ENCODE measurements at places on chromosomes 1 and 21.

DNA sequence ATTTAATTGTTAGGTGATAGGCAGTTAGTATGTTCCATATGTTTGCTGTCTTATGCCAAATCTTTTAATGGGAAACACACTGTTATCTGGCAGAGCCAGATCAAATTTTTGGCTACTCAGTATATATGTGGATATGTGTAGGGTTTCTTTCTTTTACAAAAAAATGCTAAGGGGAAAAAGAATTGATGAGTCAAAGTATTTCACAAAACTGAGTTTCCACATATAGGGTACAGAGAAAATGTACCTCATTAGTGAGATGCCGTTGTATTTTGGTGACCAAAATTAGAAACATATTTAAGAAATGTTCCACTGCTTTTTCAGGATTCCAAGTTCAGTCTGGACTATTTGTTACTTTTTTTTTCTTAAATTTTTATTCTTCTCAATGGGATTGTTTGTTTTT is 201.2 kb upstream of the PTGFR start:
- DNase-seq: no peak

- DNase-seq: no peak
Observed at GRCh38 chr1:228077565-228078330, 4.8 kb upstream of the ARF1 start.

- DNase-seq: no peak
Observed at GRCh38 chr1:243748706-243749283, 101.2 kb downstream of the AKT3 start.

DNA sequence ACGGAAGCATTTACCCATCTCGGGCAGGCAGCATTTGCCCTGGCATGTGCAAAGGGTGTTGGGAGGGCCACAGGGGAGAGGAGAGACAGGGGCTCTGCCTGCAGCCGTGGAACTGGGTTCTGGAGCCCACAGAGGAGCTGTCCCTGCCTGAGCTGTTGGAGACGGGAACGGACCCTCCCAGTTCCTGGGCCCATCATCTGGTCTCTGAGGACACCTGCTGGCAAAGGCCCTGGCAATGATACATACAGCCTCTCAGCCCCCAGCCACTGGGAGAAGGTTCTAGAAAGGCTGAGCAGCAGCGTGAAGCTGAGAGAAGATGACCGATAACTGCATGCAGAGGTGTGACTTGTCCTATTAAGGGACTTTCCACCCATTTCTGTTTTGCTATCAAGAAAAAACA is 31.4 kb downstream of the FAAP20 start:
- no peak for DNase-seq

DNA sequence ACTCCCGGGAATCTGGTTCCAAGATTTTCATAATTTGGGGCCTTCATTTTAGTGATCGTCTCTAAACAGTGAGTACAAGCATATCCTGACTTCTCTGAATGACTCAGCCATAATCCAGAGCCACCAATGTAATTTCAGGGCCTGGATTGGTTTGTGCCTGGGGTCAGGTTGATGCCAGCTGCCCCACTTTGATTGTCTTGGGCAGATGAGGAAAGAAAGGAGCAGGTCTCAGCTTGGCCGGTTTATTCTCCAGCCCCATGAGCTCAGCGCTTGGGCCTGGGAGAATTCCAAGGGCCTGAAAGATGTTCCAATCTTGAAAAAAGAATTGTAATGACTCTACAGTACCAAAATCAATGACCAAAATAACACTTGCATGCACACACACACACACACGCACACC is 71.2 kb upstream of the ECE1 start:
- no peak for DNase-seq

DNA sequence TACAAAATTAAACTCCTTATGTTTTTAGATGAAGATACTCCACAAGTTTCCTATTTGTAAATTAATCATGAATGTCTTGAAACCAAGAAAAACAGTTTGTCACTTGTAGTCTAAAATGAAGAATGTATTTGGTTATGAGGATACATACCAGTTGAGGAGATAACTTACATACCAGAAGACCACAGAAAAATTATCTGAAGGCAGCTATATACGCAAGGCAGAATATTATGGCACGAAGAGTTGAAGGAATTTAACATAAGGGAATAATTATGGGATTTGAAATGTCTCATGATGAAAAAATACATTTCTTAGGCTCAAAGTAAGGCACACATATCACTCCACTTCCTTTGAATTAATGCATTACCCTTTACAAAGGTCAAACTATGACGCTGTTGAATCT is 73.3 kb downstream of the IFI44 start:
- DNase-seq: no peak

GRCh38 chr1:117600325-117600943 is 5.4 kb upstream of the TENT5C start:
- DNase-seq: no peak

- no peak for DNase-seq
Observed at GRCh38 chr1:25615563-25616094, 962 bp upstream of the MAN1C1 start.

DNA sequence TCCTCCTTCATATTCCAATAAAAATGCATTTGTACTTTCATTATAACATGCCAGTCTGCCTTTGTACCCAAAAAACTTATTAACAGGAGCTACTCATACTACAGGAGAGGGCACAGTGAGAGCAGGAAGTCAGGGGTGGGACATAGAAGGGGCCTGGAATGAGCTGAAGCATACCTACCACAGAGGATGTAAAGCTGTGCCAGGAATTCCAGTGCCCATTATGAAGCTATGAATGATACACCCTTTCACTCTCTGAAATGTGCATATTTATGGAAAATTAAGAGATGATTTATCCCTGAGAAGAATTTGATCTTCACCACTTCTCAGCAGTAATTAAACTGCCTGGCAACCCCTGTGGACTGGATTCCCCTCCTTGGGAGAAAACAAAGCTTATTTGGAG is 65.8 kb downstream of the ATP5PO start:
- DNase-seq: no peak

- no peak for DNase-seq
Observed at GRCh38 chr21:31879911-31880310, 7.1 kb downstream of the HUNK start.

- DNase-seq: no peak
Observed at GRCh38 chr1:69919922-69920273, 285.5 kb downstream of the LRRC40 start.

GRCh38 chr1:100482167-100482566 is 55.8 kb upstream of the GPR88 start:
- DNase-seq: no peak

DNA sequence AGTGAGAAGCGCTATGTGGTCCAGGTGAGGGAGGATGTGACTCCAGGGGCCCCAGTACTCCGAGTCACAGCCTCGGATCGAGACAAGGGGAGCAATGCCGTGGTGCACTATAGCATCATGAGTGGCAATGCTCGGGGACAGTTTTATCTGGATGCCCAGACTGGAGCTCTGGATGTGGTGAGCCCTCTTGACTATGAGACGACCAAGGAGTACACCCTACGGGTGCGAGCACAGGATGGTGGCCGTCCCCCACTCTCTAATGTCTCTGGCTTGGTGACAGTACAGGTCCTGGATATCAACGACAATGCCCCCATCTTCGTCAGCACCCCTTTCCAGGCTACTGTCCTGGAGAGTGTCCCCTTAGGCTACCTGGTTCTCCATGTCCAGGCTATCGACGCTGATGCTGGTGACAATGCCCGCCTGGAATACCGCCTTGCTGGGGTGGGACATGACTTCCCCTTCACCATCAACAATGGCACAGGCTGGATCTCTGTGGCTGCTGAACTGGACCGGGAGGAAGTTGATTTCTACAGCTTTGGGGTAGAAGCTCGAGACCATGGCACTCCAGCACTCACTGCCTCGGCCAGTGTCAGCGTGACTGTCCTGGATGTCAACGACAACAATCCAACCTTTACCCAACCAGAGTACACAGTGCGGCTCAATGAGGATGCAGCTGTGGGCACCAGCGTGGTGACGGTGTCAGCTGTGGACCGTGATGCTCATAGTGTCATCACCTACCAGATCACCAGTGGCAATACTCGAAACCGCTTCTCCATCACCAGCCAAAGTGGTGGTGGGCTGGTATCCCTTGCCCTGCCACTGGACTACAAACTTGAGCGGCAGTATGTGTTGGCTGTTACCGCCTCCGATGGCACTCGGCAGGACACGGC is 2.2 kb downstream of the CELSR2 start:
- no peak for DNase-seq

DNA sequence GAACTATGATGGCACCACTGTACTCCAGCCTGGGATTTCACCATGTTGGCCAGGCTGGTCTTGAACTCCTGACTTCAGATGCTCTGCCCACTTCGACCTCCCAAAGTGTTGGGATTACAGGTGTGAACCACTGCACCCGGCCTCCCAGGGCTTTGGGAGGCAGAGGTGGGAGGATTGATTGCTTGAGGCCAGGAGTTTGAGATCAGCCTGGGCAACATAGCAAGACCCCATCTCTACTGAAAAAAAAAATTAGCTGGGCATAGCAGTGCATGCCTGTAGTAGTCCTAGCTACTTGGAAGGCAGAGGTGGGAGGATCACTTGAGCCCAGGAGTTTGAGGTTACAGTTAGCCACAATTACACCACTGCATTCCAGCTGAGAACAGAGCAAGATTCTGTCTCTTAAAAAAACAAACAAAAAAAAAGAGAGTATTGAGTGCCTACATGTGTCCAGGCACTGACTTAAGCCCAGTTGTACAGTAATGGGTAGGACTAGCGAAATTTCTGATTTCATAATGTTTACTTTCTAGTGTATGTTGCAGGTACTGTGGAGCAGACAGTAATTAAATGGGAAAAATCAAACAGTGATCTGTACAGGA is 4.2 kb downstream of the MANEAL start:
- DNase-seq: no peak

- peak; percentile 89 for DNase-seq
Observed at GRCh38 chr1:53182111-53182593, 14.5 kb upstream of the CPT2 start.

GRCh38 chr1:168301664-168302320 is 21.1 kb downstream of the TBX19 start:
- DNase-seq: no peak

- DNase-seq: no peak
Observed at GRCh38 chr1:54996869-54997710, 1.6 kb upstream of the BSND start.

- no peak for DNase-seq
Observed at GRCh38 chr1:228000836-228001563, 5.8 kb upstream of the WNT3A start.

DNA sequence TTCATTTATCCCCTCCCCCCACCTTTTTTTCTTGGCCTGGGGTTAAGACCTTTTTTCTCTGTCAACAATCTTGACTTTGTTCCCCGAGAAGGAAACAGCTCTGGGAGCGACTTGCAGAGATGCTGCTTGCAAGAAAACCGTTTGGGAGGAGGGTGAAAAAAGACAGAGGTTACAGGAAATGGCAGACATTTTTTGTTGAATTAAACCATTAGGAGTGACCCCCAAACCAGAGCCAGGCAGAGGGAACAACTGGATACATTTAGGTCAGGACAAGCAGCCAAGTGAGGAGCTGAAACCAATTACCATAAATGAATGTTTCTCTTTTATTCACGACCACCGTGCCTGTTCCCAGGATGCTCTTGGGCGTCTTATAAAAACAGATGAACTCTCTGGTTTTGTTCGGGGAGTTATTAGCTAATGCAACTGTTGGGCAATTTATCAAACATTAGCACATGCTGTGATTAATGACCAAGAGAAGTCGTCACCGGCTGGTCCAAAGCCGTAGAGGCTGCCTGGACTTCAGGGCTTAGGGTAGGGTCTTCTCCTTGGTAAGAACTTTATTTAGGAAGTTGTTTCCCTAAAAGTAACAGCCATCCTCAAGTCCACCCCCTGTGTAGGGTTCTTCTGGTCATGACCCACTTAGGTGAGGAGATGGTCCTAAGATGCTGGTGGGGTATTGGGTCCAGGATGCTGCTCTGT is 141.0 kb downstream of the FOXD2 start:
- DNase-seq: no peak

GRCh38 chr21:30580132-30580531 is 10.1 kb downstream of the KRTAP22-2 start:
- no peak for DNase-seq

DNA sequence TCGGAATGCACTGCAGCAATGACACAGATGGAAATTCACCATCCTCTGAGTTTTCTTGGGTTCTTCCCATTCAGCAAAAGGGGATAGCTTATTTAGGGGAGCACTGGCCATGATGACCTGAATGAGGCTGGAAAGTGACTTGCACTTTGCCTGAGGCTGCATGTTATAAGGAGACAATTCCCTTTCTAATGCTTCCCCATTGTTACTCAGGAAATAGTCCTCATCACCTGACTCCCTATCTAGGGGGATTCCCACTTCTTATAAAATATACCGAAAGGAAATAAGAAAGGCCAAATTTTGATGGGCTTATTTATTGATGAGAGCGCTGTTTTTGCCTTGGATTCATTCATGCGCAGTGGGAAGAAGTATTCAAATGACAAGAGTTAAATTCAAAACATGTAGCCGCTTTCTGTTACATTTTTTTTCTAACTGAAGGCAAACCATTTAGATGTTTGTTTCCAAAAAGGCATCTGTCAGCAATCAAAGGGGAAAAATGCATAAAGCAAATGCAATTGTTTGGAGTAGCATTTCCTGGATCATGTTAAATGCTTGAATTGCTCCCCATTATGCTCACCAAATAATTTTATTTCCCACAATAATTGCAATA is 220.3 kb upstream of the NFIA start:
- DNase-seq: no peak

DNA sequence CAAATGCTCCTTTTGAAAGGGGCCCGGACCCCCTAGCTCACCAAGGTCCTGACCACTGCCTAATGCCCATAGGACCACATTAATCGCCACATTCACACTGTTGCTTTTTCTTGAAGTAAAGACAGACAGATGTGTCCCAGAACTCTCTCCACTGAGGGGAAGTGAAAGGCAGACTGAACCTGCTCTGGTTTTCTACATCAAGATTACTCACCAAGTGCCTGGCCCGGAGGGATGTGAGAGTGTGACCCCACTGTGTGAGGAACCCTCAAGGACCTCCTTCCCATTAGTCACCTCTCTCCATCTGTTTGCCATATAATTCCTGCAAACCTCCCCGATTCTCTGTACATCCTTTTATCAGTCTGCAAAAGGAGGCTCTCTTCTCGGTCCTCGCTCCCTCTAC is 381.5 kb downstream of the OMA1 start:
- DNase-seq: no peak

DNA sequence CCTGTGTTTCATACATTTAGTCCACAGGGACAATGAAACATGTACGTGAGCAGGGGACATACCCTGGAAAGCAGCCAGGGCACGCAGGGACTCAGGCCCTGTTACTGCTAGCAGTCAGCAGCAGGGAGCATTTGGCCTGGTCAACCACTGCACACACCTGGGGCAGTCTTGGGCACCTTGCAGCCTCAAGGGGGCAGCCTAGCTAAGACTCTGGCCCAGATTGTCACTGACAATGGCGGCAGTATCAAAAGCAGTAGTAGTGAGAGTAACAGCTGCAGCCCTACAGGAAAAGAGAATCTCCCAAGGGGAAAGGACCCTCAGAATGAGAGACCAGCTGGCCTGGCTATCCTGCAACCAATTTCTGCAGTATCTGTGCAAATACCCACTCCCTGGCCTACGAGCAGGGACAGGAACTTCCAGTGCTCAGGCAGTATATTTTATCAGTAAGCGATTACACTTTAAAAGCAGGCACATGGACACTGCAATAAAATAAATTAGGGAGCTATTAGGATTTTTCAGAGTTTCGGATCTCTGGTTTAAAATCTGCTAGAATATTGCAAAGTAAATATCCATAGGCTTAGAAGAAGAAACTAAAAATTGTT is 475.6 kb downstream of the LTN1 start:
- DNase-seq: peak; percentile 75

- no peak for DNase-seq
Observed at GRCh38 chr21:44802396-44803153, 955 bp upstream of the UBE2G2 start.
